CD4-positive, alpha-beta T cell treated with Interleukin-4 for 1 hour (primary cell): ENCODE measurements at places on chromosomes 7 and 10.
A peak's percentile ranks its signal among the peaks of the same experiment; 100 is the strongest.

DNA sequence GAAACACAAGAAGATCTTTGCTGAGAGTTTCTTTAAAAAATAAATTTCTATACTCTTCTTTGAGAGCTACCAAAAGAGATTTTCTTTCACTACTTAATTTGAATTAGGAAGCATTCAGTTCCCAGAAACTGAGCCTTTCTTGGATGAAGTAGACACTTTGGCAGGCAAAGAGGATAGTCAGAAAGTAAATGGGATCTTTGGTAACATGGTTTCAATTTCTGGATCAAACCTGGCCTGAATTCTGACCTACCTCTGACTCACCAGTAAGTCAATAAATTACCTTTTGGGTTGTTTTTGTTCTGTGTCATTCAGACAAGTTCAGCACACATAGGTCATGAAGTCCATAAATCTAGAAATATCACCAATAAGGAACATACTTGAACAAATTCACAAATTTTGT, 26.8 kb upstream of the CABCOCO1 start:
- no peak for DNase-seq

- DNase-seq, result no peak
These were observed 201.1 kb downstream of the GLRX3 start for GRCh38 chr10:130337305-130337640.

- DNase-seq, result no peak
These were observed 95.8 kb upstream of the CREB5 start for GRCh38 chr7:28316489-28316888.

GRCh38 chr10:30186371-30186875, 127.0 kb upstream of the JCAD start:
- DNase-seq, result no peak

DNA sequence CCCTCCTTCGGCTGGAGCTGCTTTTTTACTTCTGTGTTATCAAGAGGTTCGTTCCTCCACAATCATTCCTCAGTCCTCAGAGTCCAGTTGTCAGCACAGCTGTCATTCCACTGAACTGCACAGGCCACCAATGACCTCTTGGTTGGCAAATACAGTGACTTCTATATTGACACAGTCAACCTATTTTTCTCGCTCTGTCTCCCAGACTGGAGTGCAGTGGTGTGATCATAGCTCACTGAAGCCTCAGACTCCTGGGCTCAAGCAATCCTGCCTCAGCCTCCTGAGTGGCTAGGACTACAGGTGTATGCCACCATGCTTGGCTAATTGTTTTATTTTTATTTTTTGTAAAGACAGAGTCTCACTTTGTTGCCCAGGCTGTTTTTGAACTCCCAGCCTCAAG, 27.7 kb downstream of the CRCP start:
- no peak for DNase-seq

GRCh38 chr10:96747734-96748550, 27.6 kb upstream of the PIK3AP1 start:
- peak; percentile 17 for DNase-seq
